ENCODE measurements at places on chromosomes 1 and 21.

DNA sequence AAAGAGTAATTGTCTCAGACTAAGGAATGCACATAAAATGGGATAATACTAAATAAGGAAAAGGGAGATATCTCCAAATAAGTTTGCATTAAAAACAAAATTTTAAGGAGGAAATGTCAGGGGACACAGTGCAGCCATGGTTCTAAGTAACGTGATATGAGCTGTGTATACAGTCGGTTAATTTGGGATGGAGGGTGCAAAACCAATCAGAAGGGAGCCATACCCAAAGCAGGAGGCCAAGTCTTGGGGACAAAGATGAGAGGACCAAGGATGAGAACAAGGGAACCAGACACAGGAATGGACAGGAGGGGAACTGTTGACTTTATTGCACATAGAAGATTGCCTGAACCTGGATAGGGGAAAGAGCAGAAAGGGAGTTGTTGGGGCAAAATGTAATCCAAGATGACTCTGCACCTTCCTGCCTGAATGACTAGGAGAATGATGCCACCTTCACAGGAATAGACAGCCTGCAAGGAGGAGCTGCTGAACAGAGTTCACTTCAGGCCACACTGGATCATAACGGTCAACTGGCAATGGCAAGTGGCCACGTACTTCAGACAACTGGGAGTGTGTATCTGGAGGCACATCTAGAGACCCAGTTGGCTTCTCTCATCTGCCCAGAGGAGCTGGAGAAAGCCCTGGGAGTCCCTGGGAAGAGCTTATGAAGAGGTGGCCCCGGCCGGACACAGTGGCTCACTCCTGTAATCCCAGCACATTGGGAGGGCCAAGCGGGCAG, 22.0 kb upstream of the BOLA1 start:
- DNase-seq, result no peak

DNA sequence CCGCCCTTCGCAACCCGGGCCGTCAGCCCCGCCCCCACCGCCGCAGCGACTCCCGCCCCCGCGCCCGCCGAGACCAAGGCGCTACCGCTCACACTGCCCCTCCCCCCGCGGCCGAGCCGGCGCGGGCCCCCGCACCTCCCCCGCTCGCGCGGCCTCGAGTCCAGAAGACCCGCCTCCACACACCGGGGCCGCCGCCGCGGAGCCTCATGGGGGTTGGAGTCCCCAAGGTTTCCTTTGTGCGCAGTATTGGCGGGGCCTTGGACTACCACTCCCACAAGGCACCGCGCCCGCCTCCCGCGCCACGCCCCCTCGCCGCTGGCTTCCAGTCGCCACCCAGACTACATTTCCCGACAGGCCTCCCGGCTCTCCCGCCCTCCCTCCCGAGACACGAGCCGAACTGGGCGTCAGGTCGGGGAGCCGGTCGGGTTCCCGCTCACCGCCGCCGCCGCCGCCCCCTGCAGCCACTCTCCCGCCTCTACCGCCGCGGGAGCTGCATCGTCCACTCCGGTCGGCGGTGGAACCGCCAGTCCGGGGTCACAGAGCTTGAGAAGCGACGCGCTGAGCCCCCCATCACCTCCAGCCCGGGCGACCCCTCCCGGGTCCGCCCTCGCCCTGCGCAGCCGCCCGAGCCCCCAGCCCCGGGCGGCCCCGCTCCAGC, at the start of gene PHF13:
PHF13 (plus strand) TSS at position 371 of the 658 bp plus-strand sequence. CDS start 336 bp downstream, outside the sequence.
- peak; percentile 99 for DNase-seq

- no peak for DNase-seq
Observed at GRCh38 chr1:17958704-17959103, 148.9 kb upstream of the IGSF21 start.

- no peak for DNase-seq
Observed at GRCh38 chr1:6424000-6424565, 493 bp upstream of the ESPN start.

- no peak for DNase-seq
Observed at GRCh38 chr1:174157157-174157806, 2.0 kb upstream of the RABGAP1L start.

DNA sequence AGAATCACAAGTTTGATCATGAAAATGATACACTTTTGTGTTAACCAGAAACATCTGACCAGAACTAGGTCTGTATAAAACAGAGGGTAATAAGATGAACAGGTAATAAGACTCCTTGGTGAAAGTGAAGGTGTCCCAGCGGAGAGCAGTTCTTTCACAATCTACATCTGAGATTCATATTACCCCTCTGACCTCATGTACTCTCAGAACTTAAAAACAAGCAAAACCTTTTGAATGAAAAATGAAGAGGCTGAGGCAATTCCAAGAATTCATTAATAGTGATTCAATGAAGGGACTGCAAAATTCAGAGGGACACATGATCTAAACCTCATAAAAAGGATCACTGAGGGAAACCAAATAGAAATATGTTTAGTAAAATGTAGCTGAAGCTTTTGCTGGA, 10.9 kb upstream of the MPZL1 start:
- DNase-seq, result no peak

DNA sequence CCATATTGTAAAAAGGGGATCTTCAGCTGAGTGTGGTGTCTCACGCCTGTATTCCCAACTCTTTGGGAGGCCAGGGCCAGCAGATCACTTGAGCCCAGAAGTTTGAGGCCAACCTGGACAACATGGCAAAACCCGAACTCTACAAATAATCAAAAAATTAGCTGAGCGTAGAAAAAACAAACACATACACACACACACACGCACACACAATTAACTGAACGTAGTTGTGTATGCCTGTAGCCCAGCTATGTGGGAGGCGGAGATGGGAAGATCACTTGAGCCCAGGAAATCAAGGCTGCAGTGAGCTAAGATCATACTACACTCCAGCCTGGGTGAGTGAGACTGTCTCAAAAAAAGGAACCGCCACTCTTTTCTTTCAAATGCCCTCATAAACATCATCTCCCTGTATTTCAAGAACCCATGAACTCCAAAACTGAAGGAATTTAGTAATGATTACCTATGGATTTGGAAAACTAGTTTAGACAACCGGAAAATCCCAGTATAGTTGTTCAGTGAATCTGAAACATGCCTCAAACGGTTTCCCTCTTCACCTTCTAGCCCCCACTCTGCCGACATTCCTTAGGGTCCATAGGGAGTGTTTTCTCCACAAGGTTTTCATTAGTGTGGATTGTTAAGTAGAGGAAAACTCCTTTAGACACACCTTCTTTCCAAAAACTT, 4.5 kb downstream of the TXNIP start:
- no peak for DNase-seq

All from activated CD8-positive, alpha-beta memory T cell treated with anti-CD3 and anti-CD28 coated beads for 4 hours (primary cell).